Activated T-helper 1 cell treated with anti-CD3 and anti-CD28 coated beads, Interleukin-2, amount 50 U/mL, for 16 hours (primary cell): ENCODE measurements at places on chromosomes 2 and 18.

DNA sequence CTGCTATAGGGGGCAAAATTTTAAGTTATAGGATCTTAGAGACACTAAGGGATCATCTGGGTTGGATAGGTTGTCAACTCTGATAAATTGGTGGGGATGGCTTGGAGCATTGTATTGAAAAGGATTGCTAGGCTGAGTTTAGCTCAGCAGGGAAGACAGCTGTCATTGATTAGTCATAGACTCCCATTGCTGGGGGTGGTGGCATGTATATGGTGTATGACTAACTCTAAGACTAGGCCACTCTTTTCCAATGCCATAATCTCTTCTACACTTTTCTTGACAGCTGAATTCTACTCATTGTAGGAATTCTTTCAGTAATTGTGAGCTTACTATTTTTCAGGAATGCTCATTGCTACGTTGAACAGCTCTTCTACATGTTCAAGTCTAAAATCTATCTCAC lies 81.3 kb upstream of the PELI1 start:
- DNase-seq = no peak

- no peak for DNase-seq
Measured at GRCh38 chr2:225337183-225337582, 62.3 kb upstream of the NYAP2 start.

DNA sequence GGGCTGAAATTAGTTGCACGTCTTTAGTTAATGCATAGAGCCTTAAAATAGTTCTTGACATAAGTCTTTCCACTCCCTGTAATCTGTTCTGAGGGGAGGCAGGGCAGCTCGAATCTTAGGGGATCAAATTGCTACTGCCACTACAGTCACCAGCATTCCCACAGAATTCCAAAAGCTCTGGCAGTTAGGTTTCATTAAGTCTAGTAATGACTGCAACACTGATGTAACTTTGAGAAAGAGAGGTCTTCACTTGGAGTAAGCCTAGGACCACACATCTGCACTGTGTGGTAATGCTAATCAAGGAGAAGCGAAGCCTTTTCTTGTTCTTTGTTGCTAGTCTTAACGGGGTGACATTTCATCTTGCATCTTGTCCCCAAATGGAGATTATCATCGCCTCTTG lies 19.3 kb upstream of the NCK2 start:
- no peak for DNase-seq

- DNase-seq = no peak
Measured at GRCh38 chr2:176419591-176420071, 150.4 kb downstream of the MTX2 start.

- no peak for DNase-seq
Measured at GRCh38 chr2:102433973-102434654, 11.2 kb downstream of the IL18RAP start.

DNA sequence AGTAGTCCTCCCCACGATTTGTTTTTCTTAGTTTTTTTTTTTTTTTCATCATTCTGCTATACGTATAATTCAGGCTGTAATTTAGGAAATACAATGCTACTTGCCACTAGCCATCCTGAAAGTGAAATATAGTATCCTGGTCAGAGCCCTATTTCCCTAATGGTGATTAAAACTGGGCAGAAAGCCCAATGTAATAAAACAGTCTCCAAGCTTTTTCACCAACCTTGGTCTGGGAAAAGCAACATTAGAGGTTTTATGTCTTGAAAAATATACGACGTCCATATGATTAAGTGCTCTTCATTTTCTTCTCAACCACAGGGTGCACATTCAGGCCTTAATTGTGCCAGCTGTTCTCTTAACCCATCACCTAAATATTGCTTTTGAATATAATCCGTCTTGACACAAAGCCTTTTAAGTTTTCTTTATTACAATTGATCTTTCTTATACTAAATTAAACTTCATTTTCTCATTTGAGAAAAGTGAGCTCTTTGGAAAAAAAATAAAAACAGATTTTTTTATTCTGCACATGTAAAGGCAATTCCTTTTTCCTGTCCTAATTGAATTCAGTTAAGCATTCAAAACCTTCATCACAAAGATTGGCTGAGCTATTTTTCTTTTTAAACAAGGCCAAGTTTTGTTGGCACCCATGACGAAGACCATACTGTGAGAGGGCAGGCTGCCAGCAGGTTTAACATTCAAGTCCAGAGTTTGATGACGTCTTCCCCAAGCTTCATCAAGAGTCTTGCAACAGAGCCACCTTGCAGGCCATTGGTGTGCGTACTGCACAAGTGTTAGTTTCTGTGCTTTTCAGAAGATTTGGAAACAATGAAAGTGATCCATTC lies 52.7 kb downstream of the MAP2 start:
- no peak for DNase-seq

DNA sequence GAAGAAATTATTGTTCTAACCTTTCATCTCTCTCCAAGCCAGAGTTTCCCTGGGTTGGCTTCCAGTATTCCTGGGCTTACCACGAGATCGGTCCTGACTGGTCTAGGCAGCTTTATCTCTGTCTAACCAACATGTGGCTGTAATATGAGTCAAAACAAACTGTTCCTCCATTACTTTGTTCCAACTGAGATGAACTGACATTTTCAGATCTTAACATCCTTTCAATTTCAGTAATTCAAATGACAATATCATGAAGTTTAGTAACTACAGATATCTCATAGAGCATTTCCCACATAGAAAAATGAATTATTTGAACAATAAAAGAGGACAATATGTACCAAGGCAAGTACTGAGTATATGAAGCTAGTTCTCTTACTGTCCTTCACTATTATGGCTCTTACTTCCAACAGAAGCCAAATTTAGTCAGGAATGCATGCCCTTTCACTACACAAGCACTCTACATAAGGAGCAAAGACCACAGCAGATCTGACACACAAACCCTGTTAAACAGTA lies 15.5 kb downstream of the SLC25A12 start:
- DNase-seq = no peak

DNA sequence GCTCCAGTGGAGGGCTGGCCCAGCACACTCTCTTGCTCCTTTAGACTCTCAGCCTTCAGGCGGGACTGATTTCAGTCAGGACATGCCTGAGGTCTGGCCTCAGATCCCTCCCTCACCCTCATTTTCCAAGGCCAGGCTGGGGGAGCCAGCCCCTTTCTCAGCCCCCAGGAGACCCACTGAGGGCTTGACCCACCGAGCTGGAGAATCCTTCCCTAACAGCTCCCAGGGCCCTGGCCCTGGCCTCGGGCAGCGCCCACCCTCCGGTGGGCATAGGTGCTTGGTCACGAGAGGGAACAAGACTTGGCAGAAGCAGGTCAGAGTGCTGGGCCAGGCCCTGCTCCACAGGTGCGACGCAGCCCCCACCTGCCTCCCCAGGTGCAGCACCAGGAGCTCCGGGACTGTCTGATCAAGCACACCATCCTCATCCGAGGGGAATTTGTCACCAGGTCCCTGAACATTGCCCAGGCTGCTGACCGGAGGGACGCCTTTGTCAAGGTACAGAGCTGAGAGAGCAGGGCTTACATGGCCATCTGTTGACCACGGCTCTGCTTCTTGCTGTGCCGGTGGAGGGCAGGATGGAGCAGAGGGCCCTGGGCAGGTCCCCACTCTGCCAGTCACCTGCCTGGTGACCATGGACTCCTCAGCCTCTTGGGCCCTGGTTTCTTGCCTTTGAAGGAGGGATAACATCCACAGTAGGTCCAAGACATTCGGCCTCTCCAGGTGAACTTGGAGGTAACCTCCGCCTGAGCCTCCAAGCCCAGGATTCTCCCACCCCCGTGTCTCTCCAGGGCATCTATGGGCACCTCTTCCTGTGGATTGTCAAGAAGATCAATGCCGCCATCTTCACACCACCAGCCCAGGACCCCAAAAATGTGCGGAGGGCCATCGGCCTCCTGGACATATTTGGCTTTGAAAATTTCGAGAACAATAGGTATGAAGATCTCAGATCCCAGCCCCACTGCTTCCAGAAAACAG lies 46.3 kb downstream of the MYO7B start:
- no peak for DNase-seq

- no peak for DNase-seq
Measured at GRCh38 chr2:203804070-203804469, 63.5 kb upstream of the CTLA4 start.

GRCh38 chr2:60998628-60999545 lies 18.6 kb upstream of the PEX13 start:
- DNase-seq = no peak

DNA sequence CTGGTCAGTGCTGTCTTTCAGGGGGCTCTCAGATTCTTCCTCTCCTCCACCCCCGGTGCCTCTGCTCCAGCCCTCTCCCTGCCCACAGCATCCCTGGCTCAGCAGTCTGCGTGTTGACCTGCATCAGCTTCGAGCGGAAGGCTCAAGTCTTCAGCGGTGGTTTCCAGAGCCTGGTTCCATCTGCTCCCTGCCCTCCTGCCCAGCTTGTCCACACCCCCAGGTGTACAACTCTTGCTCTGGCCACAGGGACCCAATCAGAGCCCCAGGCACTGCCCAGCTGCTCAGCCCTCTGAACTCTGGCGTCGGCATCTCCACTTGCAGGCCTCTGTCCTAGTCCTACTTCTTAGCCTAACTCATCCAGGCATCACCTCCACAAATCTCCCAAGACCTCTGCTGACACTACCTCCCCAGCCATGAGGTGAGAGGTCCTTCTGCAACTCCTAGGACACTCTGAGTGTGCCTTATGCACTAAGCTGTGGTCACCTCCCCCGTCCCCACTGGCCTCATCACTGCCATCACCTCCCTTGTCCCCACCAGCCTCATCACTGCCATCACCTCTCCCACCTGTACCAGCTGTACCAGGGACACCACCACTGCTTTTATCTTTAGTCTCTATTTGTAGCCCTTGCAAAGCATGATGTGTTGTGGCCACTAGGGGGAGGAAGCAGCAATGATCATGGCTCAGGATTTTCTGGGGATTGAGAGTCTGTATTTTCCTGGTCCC lies 60.9 kb downstream of the EDAR start:
- no peak for DNase-seq

DNA sequence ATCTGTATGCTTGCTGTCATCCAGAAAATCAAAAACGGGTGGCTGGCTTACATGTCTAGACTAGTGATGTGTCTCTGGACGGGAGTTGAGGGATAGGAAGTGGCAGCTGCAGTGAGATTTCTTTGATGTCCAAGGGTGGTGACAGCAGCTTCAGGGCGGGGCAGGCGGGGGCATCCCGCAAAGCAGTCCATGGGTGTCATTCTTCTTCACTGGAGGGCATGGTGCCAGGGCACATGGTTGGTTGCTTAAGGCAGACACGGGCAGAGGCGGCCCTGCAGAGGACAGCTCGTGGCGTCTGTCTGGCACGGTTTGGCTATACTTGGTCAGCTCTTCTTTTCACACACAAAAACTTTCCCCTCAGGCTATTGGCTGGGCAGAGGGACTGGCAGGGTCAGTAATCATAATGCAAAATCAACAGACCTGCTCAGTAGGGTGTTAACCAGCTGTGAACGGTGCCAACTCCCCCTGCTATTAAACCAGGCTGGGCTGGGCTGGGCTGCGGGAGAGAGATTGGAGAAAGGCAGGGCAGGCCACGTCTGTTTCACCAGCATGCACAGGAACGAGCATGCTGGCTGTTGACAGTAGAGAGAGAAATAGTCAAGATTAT lies 63.7 kb downstream of the COL4A3 start:
- no peak for DNase-seq

DNA sequence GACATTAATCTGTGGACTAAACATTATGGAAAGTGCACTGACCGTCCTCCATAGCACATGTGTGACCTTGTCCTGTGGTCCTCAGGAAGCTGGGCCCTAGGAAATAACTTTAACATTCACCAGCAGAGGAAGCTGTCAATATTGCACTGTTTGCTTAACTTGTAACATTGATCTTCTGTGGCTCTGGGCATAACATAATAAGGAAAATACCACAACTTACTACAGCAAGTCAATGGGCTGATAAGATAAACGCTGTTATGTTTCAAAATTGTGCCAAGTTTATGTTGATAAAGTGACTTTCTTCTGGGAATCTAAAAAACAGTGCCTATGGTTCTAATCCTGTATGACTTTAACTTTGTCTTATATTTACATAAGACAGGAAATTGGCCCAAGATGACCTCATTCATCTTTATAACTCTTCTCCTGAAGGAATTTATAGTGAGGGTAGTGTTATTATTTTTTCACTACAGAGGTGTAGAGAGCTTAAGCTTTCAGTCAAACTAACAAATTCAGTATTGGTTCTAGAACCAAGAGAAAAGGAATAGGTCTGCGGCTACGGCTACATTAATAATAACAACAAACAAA lies 113.7 kb upstream of the MAP4K3 start:
- no peak for DNase-seq

DNA sequence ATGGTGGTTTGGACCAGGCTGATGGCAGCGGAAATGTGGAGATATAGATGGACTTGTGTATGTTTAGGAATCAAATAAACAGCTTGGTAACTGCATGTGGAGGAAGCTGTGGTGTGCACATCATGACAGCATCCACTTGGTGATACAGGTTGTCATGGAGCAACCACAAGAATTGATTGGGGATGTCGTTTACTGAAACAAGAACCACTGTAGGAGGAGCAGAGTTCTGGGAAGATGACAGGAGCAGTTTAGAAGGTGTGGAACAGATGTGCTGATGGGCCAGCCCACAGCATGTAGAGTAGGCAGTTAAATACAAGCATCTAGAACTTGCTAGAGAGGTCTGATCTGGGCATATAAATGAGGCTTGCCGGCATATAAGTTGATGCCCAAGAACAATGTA lies 152.4 kb upstream of the SERPINE2 start:
- DNase-seq = no peak

- DNase-seq = no peak
Measured at GRCh38 chr2:192948316-192948715, 753.6 kb upstream of the TMEFF2 start.

GRCh38 chr2:233672886-233673285 lies 1.2 kb downstream of the UGT1A9 start:
- DNase-seq = no peak

DNA sequence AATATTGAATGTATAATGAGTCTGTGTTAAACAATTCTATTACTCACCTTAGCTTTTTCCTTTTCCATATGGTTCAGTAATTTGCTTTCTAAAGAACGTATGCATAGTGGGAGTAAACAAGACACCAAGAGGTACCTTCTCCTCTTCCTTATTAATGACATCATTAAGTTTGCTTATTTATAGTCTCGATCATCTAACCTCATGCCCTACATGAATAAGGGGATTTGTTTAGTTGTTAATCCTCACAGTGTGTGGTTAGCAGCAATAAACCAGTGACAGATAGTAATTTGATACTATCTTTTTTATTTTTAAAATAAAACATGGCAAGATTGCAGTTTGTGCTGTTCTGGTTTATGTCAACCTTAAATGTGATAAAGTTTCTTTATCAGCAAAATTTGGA lies 69.7 kb downstream of the COBLL1 start:
- DNase-seq = no peak

- no peak for DNase-seq
Measured at GRCh38 chr2:240623531-240624010, 1.7 kb upstream of the GPR35 start.

DNA sequence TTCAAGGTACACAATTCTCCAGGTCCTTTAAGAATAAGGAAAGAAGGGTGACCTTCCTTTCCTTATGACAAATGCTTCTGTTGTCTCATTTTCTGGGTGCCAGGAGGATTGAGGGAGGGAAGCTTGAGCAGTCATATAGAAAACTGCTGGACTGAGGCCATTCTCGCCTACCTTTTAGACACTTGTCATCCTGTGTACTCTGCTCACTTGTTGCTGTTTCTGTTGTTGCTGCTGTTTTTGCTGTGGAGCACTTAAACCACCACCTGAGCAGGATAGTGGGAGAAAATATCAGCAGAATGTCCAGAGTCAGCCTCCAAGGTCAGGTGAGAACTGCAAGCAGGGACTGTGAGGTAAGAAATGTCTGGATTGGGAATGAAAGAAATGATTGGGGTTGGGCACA lies 2.8 kb downstream of the DNAJC5G start:
- no peak for DNase-seq
